Left lung (tissue), 14 donors: ENCODE measurements at places on chromosomes 3 and 15. TPM values are rescaled to one million over a fixed set of nuclear protein-coding genes. Genes with fewer than 3 reads are reported as not detected.
A peak's percentile ranks its signal among the peaks of the same experiment; 100 is the strongest.

DNA sequence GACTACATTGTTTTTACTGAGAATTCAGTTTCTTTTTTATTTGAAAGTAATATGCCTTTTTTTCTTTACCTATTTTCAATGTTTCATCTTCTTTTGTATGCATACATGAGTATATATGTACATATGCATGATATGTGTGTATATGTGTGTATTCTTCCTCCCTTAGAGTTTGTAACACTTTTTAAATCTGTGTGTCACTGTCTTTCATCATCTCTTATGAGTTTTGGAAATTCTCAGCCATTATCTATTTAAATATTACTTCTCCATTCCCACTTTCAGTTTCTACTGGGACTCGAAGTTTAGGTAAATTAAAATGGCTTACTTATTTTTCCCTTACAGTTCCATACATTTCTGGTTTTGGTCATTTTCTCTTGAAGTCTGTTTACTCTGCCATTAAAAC, 754.1 kb downstream of the GRM7 start:
- H3K4me1 ChIP-seq, result no peaks in the 10 kb centered on the region
- no peaks in the 10 kb centered on the region for H3K36me3 ChIP-seq
- H3K4me3 ChIP-seq, result no peak overlapping the region
- no peak for DNase-seq
- no peak overlapping the region for H3K27ac ChIP-seq

GRCh38 chr3:197501879-197502620, 53.7 kb downstream of the BDH1 start:
- H3K27me3 ChIP-seq, result no peaks in the 10 kb centered on the region
- no peaks in the 10 kb centered on the region for H3K4me1 ChIP-seq
- H3K36me3 ChIP-seq, result no peaks in the 10 kb centered on the region
- H3K27ac ChIP-seq, result no peak overlapping the region
- DNase-seq, result peak; percentile 70

GRCh38 chr3:120462409-120462959, 11.7 kb upstream of the FSTL1 start:
- H3K27me3 ChIP-seq, result no peaks in the 10 kb centered on the region
- no peak overlapping the region for H3K27ac ChIP-seq
- no peak overlapping the region for H3K4me3 ChIP-seq
- H3K36me3 ChIP-seq, result no peaks in the 10 kb centered on the region

- DNase-seq, result no peak
- peaks cover 91% of the 10 kb centered on the region for H3K4me1 ChIP-seq
- H3K4me3 ChIP-seq, result no peak overlapping the region
These were observed 42.3 kb downstream of the RAB8B start for GRCh38 chr15:63231706-63232105.

- H3K4me1 ChIP-seq, result no peaks in the 10 kb centered on the region
- no peak for DNase-seq
- H3K27ac ChIP-seq, result no peak overlapping the region
- no peaks in the 10 kb centered on the region for H3K36me3 ChIP-seq
These were observed 7.7 kb upstream of the DCP1A start for GRCh38 chr3:53354945-53355498.

DNA sequence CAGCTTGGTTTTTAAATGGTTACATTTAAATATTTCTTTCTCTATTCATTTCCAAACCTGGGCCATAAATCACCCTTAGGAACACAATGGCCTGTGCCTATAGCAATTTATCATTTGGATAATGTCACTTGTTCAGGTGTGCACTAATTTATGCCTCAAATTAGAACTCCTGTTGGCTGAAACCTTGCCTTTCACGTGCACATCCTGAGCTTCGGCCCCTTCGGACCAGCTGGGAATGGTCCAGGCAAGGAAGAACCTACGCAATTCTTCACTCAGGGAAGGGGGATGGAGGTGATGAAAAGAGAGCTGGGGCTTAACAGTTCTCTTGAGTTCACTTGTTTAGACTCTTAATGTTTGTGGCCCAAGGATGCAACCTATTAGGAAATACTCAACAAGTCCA, 324.1 kb upstream of the ICE2 start:
- no peak overlapping the region for H3K27ac ChIP-seq
- DNase-seq, result no peak
- H3K27me3 ChIP-seq, result no peaks in the 10 kb centered on the region
- no peak overlapping the region for H3K4me3 ChIP-seq
- no peaks in the 10 kb centered on the region for H3K4me1 ChIP-seq
- H3K36me3 ChIP-seq, result no peaks in the 10 kb centered on the region

Gene NPAP1
- total RNA-seq, result not detected

Gene TMEM207
- not detected for total RNA-seq
